ENCODE measurements at places on chromosomes 2 and 18.

DNA sequence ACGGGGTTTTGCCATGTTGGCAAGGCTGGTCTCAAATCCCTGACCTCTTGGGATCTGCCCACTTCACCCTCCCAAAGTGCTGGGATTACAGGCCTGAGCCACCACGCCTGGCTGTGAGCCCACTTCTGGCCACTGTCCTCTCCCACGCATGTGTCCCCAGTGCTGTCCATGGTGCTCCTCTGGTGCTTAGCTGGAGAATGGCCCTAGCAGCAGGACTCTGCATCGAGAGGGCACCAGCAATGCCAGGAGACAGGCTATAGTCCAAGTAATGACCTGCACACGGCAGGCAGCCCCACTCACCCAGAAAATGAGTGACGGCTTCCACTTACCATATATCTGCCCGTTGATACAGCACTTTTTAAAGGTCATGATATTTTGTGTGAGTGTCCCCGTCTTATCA, 66.3 kb upstream of the NARS1 start:
- DNase-seq = no peak

DNA sequence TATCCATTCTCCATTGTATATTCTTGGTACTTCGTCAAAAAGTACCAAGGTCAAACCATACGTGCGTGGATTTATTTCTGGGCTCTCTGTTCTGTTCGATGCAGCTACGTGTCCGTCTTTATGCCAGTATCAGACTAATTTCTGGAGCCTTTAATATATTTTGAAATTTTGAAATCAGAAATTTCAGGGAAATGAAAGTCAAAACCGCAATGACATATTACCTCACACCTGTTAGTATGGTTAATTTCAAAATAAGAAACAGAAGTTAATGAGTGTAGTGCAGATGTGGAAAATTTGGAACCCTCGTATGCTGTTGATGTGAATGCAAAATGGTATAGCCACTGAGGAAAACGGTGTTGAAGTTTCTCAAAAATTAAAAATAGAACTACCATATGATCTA, 156.1 kb upstream of the TRIB2 start:
- DNase-seq = no peak

GRCh38 chr2:228841475-228841874, 429.6 kb downstream of the PID1 start:
- no peak for DNase-seq

DNA sequence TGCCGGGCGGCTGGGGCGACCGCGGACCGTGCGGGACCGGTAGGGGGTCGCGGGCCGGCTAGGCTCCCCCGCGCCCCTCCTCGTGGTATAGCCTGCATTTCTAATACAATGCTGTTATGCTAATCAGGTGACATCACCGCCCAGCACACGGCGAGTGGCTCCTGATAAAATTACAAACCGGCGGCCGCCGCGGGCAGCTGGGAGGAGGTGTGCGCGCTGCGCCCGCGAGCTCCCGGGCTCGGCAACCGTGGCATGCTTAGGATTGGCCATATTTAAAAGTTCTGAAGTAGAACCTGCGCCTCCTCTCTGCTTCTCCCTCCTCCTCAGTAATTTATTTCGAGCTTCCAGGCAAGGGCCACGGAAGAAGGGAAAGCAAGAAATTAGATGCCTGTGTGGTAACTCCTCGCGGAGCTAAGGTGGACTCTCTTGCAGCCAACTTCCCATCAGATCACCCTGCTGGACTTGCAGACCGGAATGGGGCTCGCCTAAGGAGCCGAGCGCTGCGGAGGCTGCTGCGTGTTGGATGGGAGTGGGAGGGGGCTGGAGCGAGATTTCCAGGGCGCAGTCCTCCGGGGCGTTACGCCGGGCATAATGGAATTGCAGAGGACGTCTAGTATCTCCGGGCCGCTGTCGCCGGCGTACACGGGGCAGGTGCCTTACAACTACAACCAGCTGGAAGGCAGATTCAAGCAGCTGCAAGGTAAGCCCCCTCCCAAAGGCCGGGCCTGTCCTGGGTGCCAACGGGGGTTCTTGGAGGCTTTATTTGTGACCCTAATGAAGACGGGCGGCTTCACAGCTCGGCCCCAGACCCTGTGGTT, 102.3 kb downstream of the SPTBN1 start:
- DNase-seq = peak; percentile 48
